Left ventricle myocardium inferior (tissue), 1 donor: ENCODE measurements at places on chromosomes 2 and 18.

DNA sequence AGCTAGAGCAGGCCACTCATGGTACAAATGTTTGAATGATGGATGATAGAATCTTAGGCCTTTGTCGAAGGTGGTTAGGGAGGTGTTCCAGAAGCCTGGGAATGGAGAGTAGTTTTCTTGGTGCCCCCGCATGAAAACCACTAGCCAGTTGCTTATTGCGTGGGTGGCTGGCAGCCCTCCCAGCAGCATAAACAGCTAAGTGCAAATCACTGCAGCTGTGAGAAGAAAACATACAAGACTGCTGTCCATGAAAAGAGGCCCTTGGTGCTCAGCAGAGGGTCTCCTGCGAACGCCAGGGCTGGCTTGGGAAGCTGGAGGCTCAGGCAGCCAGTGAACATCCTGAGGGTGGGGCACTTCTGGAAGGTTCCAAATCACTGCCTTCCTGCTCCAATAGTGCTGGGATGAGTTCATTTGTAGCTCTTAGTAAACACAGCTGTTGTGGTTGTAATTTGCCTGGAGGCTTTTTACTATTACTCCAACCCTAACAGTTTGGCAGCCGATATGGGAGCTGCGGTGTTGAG is 118.8 kb downstream of the MGAT5 start:
- peak; percentile 54 for DNase-seq

GRCh38 chr2:119440501-119440870 is 8.8 kb downstream of the TMEM37 start:
- DNase-seq = no peak

DNA sequence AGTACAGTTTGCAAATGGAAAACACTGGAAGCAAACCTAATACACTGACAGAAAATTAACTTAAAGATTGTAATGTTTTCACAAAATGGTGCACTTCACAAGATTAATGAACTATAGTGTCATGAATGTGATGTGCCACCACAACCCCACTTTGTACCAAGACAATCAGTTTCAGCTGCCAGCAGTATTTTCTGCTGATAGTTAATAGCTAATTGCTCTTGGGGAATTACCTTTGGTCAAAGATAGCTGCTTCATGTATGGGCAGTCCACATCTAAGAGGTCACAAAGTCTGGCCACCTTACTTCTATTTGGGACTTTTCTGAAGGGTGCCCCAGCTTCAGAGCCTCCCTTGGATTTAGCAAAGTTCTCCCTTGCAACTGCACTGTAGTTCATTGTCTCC is 254.0 kb downstream of the CALCRL start:
- DNase-seq = no peak

GRCh38 chr2:39488450-39488849 is 51.4 kb upstream of the MAP4K3 start:
- DNase-seq = no peak

GRCh38 chr2:241636182-241637017 is 558 bp downstream of the THAP4 start:
- DNase-seq = peak; percentile 32

GRCh38 chr2:184847331-184847730 is 249.0 kb downstream of the ZNF804A start:
- no peak for DNase-seq
